ENCODE measurements at places on chromosomes 11 and 22.
A peak's percentile ranks its signal among the peaks of the same experiment; 100 is the strongest.

GRCh38 chr11:70567680-70568034 lies 169.3 kb downstream of the CTTN start:
- DNase-seq: no peak

- no peak for DNase-seq
These were observed 2.1 kb downstream of the TMPRSS4 start for GRCh38 chr11:118078911-118079411.

GRCh38 chr22:47813661-47814060 lies 1051.2 kb downstream of the TBC1D22A start:
- DNase-seq: no peak

GRCh38 chr22:50696251-50696798 lies 23.7 kb downstream of the SHANK3 start:
- DNase-seq: no peak

DNA sequence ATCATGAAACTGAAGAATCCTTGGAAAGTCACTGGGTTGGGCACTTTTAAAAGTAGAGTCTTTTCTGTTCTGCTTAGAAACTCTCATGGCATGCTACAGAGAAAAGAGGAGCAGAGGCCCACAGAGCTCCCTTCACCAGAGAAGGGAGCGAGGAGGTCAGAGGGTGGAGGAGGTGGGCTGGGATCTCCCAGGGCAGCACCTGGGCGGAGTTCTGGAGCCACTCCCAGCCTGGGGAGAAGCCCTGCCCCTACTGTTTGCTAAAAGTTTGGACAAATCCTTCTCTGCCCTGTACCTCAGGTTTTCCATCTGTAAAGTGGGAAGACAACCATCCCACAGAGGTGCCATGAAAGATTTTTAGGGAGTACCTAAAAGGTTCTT lies 299.1 kb downstream of the KIRREL3 start:
- no peak for DNase-seq

GRCh38 chr11:70072461-70072860 lies 5.7 kb upstream of the ANO1 start:
- DNase-seq: no peak

DNA sequence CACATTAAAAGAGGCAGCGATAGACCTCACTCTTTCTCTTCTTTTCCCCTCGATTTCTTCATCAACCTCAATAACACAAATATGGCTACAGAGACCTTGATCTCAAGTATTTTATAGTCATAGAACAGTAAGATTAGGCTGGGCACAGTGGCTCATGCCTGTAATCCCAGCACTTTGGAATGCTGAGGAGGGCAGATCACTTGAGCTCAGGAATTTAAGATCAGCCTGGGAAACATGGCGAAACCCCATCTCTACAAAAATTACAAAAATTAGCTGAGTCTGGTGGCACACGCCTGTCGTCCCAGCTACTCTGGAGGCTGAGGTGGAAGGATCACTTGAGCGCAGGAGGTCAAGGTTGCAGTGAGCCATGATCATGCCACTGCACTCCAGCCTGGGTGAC lies 14.6 kb downstream of the SLN start:
- DNase-seq: no peak

DNA sequence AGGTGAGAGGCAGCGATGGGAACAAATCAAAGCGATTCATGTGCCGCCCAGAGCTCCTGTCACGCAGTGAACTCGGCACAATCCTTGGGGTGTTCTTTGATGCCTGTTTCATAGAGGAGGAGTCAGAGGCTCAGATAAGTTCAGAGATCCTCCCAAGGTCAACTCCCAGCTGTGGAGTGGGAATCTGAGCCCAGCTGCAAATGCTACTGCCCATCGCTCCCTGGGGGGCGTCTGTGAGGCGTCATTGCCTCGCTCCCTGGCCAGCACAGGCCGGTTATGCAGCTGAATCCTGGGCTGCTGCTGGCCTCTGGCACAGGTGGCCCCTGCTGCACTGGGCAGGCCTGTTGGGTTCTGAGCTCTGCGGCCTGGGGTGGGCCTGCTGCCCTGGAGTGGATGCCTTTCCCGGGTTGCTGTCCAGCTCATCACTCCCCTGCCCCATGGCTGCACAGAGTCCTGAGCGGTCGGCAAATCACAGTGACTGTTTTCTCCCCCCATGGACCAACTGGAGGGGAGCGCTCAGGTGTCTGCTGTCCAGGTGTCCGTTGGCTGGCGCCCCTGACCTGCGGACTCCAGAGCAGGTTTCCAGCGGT lies 36.3 kb upstream of the SHISAL1 start:
- DNase-seq: no peak

- no peak for DNase-seq
These were observed 1.3 kb downstream of the PIK3C2A start for GRCh38 chr11:17206463-17206862.

DNA sequence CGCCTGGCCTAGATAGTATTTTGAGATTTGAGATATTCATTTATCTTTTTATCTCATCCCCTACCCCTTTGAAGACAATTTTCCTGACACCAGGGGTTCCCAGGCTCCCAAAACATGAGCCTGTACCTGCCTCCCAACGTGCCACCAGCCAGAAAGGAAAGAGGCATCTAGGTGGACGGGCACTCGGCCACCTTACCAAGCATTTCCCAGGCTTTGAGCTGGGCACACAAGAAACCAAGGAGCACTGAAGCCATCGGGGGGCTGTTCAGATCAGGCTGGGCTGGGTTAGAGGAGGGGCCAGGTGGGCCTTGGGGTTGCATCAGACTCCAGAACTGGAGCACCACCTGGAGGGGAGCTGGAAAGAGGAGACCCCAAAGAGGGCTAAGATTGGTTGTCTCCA lies 28.5 kb upstream of the BAIAP2L2 start:
- no peak for DNase-seq

GRCh38 chr11:32440916-32441315 lies 5.6 kb upstream of the WT1 start:
- no peak for DNase-seq

DNA sequence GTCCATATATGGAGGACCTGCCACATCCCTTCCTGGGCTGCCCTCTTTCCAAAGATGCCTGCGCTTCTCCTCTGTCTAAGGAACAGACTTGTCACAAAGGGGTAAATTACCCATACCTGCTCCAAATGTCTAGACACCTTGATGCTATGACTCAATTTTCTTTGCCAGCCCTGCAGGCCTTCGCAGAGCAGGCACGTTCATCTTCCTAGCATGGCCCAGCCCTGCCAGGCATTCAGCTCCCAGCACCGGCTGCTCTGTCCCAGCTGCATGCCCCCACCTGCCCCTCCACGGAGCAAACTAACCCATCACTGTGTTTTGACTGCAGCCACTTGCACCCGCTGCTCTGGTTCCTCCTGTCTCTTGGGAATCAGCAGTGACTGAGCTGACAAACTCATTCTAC lies 526.1 kb downstream of the MIAT start:
- no peak for DNase-seq

DNA sequence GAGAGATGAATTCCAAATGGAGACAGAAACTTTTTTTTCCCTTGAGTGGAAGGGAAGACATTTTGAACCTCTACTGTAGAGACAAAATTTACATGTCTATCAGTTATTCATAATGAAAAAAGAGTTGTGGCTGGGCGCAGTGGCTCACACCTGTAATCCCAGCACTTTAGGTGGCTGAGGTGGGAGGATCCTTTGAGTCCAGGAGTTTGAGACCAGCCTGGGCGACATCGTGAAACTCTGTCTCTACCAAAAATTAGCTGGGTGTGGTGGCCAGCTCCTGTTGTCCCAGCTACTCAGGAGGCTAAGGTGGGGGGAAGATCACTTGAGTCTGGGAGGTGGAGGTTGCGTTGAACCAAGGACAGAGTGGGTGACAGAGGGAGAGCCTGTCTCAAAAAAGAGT lies 4.1 kb downstream of the EED start:
- no peak for DNase-seq

DNA sequence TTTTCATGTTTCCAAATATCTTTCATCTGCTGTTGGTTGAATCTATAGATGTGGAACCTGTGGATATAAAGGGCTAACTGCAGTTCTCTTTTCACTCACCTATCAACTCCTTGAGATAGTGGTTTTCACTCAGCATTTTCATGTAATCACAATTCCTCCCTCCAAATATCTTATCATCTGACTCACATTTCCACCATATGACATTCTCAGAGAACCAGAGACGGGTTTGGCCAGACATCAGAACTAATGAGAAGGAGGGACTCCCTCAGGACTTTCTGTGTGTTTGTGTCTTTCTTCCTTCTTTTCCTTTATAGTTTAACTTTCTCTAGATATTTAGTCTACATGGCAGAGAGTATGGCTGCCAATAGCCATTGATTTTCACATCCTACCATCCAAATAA lies 134.8 kb upstream of the DDI1 start:
- no peak for DNase-seq

- DNase-seq: no peak
These were observed 38.2 kb downstream of the TRIOBP start for GRCh38 chr22:37734964-37735451.

DNA sequence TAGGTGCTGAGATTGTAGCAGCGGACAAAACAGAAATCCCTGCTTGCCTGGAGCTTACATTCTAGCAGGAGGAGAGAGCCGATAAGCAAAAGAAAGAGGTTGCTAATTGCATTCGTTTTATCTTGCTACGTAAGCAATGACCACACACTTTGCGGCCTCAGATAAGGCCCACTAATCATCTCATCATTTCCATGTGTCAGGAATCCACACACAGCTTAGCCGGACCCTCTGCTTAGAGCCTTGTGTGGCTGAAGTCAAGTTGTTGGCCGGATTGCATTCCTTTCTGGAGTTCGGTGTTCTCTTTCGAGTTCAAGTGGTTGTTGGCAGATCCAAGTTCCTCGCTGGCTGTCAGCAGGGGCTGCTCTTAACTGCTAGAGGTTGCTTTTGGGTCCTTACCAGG lies 101.6 kb downstream of the CHST1 start:
- DNase-seq: no peak

- peak; percentile 46 for DNase-seq
These were observed 28.9 kb downstream of the MFNG start for GRCh38 chr22:37457093-37457893.

GRCh38 chr11:2655016-2655719 lies 44.6 kb downstream of the KCNQ1OT1 start:
- DNase-seq: no peak

DNA sequence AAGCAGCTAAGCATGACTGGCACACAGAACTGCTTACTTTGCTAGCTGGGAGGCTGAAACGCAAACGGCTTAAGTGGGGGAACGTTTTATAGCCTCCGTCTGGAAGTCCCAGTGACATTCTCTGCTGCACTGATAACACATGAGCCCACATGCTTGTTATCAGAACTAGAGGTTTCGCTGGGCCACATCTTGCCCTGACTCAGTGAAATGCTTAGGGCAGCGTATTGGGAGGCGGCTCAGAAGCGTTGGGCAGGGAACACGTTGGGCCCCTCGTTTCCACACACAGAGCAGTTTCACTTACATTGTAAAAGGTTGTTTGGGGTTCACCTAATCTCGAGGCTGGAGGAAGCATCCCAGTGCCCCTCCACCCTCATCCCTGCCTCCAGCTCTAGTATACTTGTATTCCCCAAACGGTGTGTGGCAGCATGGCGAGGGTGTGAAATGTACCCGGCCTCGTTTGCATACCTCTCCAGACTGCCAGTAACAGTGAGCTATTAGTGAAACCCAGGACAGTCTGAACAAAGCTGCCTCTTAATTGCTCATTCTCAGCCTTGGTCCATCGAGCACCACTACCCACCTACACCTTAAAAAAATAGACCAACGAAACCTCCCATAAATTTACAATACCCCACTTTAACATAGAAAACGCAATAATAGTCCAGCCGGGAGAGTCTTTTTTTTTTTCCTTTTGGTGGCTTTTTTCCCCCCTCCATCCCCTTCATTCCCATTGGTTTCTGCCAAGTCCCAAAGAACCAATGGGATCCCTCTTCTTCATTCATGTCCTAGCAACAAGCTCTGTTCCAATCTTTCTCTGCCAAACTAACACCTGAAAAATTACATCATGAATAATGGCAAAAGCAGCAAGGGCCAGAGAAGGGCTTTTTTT lies 218.8 kb upstream of the SORL1-AS1 start:
- DNase-seq: peak; percentile 16

DNA sequence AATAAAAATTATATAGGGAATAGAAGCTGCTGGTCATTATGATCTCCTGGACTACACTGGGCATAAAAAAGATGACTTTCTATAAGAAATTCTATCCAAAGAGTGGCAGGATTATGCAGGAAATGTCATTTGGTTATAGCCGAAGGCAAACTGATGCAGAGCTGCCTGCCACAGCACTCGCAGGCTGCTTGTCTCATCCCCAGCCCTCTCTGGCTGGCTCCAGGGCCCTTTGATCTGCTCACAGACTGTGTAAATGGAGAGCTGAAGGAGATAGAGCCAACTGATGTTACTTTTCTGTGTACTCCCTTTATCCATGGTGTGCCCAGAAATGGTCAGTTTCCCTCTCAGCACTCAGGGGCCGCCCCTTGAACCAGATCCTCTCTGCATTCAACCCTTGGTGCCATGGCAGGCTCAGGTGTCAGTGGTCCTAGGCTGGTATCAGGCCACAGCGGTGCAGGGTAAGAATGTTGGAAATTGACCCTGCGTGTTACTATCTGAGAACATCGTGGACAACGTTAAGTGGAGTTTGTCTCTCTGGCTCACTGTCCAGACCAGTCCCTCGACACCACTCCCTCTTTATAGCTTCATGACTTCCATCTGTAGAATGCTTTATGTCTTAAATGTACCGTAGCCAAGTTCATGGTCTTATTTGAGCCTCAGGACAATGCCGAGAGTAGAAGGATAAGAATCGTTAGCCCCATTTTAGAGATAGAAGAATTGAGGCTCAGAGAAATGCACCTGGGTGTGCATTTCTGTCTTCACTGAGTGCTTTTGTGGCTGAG lies 27.8 kb downstream of the TEAD1 start:
- DNase-seq: no peak

DNA sequence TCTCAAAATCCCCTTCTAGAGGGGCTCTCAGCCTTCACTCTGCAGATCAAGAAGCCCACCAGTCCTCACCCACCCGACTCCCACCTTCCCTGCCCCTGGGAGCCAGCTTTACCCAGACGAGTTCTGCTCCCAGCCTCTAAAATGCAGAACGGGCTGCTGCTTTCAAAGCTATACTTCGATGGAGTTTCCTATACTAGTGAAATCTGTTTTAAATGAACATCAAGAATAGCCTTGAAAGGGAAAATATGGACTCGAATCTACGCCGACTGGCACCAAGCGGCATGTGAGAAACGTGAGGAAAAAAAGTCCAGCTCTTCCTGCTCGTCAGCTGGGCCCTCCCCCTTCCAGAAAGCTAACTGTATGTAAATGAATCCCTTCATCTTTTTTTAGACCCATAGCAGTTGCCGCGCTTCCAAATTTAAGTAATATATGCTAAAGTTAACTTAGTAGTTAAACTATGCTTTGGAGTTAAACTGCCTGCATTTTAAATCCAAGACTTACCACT lies 211.7 kb downstream of the NTM start:
- DNase-seq: no peak

- DNase-seq: no peak
These were observed 3.9 kb downstream of the TNKS1BP1 start for GRCh38 chr11:57320719-57321387.

GRCh38 chr11:126265811-126266210 lies 2.9 kb downstream of the SRPRA start:
- DNase-seq: no peak

- no peak for DNase-seq
These were observed 29.6 kb upstream of the FLI1 start for GRCh38 chr11:128664317-128664716.

- no peak for DNase-seq
These were observed 48.1 kb upstream of the EIF3D start for GRCh38 chr22:36577019-36577418.

- no peak for DNase-seq
These were observed 207.0 kb downstream of the DDX10 start for GRCh38 chr11:108871867-108872266.

- no peak for DNase-seq
These were observed 66.6 kb downstream of the ATXN10 start for GRCh38 chr22:45738206-45738605.

GRCh38 chr11:35814720-35815305 lies 129.0 kb upstream of the LDLRAD3 start:
- no peak for DNase-seq

- DNase-seq: no peak
These were observed 18.5 kb upstream of the BAIAP2L2 start for GRCh38 chr22:38129021-38129420.

Data from DMS153 (cell line).